ENCODE measurements at places on chromosomes 16 and 17.

- no peak for DNase-seq
Observed at GRCh38 chr16:75266738-75267630, 15.6 kb upstream of the BCAR1 start.

- no peak for DNase-seq
Observed at GRCh38 chr17:49519781-49520180, 24.7 kb downstream of the NGFR start.

- no peak for DNase-seq
Observed at GRCh38 chr17:56038131-56038530, 115.1 kb upstream of the ANKFN1 start.

- no peak for DNase-seq
Observed at GRCh38 chr17:30415491-30415890, 36.8 kb downstream of the CPD start.

Data from astrocyte of the cerebellum (primary cell).